ENCODE measurements at places on chromosomes 1 and 21. TPM values are rescaled to one million over a fixed set of nuclear protein-coding genes. Genes with fewer than 3 reads are reported as not detected.

Gene FBXO2
- 11.5 TPM for total RNA-seq

Gene TNFRSF4
- not detected for total RNA-seq

Gene ATAD3C
- not detected for total RNA-seq

Gene HAO2
- total RNA-seq = not detected

Gene BLZF1
- total RNA-seq = 33.9 TPM

Gene MEGF6
- total RNA-seq = 5.8 TPM

Gene NPPB
- total RNA-seq = 3.0 TPM

Gene FAM163A
- total RNA-seq = 1.6 TPM

Gene WNT2B
- total RNA-seq = 1.8 TPM

Gene RASAL2
- total RNA-seq = 51.0 TPM

Gene CLCA2
- total RNA-seq = not detected

Gene PERM1
- total RNA-seq = not detected

Gene TP73
- total RNA-seq = 0.92 TPM

Gene FAM151A
- total RNA-seq = not detected

Gene DMBX1
- 1.8 TPM for total RNA-seq

Gene C1QC
- total RNA-seq = 18.0 TPM

Gene RIMKLA
- 25.4 TPM for total RNA-seq

Gene FCAMR
- not detected for total RNA-seq

Gene ZNF670
- total RNA-seq = 15.7 TPM

Gene CYP4A22
- not detected for total RNA-seq

Measured in diencephalon (tissue), 1 donor.